HL-60 (cell line): ENCODE measurements at places on chromosomes 6 and 20.

DNA sequence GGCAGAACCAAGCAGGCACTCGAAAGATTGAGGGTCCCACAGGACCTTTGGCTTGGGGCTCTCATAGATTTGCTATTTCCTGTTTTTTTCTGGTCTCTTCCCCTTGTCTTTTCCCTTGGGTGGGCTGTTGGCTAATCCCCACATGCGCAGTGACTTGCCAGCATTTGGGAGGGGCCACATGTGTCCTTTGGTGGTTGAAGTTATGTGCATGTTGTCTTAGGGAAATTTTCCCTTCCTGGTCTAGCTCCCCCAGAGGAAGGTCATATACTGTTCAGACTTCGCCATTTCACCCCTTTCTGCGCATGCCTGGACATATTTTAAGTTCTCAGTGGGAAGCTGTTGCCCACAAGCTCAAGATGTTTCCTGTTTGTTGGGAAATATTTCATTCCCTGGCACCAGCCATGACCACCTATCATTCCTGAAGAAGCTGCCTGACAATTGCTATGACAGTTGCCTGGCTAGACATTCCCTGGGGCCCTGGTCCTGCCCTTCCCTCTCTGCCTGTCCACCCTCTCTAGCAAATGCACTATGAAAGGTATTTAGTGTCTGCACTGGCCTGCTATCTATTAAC lies 156.2 kb upstream of the THBS2 start:
- DNase-seq, result peak; percentile 39

DNA sequence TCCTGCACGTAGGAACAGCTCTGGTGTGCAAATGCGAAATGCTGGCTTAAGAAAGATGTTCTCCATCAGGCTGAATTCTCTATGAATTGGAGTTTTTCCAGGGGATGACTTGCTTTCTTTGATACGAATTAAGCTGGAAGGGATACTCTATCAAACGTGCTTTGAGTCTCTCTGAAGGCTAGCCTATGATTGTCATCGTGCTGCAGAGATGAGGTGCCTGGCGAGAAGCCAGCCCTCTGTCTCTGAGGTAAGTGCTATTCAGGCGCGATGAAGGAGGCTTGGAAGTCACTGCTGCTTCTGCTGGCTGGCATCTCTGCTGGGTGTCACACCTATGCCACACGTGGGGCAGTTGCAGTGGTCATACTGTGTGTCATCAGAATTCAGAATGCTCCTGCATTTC lies 223.7 kb downstream of the TAF4 start:
- DNase-seq, result no peak

DNA sequence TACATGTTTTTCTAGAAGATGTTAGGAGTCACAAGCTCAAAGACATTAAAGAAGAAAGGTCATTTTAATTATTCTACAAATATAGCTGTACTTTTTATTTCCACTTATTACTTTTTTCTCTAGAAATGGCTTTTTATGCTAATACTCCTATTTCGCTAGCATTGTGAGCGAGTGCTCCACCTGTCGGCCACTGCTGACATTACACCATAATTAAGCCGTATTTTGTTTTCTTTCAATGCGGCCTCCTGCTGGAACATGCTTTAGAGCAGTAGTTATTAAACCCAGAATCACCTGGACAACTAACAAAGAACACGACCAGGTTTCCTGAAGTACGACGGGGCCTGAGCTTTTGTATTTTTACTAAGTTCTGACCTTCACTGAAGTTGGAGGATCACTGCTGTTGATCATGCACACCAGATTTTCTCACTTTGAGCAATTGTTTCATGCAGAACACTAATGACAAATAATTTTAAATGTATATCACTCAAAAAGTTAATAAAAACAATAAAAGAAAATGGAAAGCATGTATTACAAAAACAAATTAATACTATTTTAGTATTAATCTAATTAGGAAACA lies 74.1 kb upstream of the PAK5 start:
- peak; percentile 15 for DNase-seq

DNA sequence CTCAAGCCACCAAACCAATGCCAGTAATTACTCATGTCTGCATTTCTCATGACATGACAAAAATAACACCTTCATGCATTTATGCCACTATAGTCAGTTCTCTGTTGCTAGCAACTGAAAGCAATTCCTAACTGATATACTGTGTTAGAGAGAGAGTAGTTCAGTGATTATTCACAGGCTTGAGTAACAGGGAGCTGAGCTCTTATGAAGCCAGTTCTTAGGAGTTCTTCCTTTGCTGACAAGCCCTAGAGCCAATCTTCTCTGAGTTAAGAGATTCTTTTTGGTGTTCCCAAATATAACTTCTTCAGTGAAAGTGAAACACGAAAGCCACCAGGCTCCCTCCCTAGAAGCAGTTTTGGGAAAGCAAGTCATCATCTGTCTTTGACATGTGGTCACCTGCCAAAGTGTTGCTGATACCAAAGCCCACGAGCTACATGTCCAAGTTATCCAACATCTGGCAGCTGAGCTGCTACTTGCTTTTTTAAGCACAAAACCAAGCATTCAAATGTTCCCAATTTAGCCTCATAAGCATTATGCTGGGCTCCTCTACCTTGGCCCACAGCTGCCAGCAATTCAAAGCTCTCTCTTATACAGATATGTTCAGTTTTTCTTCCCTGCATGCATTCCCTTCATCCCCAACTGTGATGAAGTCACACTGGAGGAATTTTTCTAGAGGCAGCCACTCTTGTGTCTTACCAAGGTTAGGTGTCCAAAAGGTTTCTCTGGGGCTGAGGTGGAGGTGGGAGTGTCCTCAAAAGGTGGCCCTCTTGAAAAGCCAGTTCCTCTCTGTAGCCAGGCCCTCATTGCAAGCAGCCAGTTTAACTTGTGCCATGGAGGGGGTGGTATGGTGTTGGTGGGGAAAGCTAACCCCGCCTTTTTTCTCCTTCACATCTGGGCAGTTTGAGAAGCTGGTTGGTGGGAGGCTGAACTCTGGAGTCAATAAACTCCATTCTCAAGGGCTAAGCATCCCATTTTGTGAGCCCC lies 92.7 kb upstream of the ARMC2 start:
- no peak for DNase-seq

- DNase-seq, result no peak
These were observed 12.1 kb downstream of the COL21A1 start for GRCh38 chr6:56235245-56235644.

- no peak for DNase-seq
These were observed 47.6 kb downstream of the ALDH8A1 start for GRCh38 chr6:134902074-134902861.

- no peak for DNase-seq
These were observed 19.2 kb upstream of the ZSCAN9 start for GRCh38 chr6:28205879-28206278.

GRCh38 chr20:52964131-52964530 lies 8.0 kb upstream of the TSHZ2 start:
- no peak for DNase-seq

DNA sequence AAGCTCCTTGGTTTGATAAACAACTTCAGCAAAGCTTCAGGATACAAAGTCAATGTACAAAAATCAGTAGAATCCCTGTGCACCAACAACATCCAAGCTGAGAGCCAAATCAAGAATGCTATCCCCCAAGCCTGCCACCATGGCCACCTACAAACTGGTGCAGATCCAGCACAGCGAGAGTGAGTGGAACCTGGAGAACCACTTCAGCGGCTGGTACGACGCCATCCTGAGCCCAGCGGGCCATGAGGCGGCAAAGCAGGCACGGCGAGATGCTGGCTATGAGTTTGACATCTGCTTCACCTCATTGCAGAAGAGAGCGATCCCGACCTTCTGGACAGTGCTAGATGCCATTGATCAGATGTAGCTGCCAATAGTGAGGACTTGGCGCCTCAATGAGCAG lies 170.3 kb downstream of the KHDC1L start:
- DNase-seq, result no peak
